CD4-positive, alpha-beta T cell treated with Interleukin-1 beta for 1 hour (primary cell): ENCODE measurements at places on chromosomes 11 and 22.
A peak's percentile ranks its signal among the peaks of the same experiment; 100 is the strongest.

- DNase-seq, result no peak
Observed at GRCh38 chr11:94664346-94664745, 97.2 kb downstream of the PIWIL4 start.

- DNase-seq, result no peak
Observed at GRCh38 chr11:27848423-27848822, 148.2 kb upstream of the BDNF start.

DNA sequence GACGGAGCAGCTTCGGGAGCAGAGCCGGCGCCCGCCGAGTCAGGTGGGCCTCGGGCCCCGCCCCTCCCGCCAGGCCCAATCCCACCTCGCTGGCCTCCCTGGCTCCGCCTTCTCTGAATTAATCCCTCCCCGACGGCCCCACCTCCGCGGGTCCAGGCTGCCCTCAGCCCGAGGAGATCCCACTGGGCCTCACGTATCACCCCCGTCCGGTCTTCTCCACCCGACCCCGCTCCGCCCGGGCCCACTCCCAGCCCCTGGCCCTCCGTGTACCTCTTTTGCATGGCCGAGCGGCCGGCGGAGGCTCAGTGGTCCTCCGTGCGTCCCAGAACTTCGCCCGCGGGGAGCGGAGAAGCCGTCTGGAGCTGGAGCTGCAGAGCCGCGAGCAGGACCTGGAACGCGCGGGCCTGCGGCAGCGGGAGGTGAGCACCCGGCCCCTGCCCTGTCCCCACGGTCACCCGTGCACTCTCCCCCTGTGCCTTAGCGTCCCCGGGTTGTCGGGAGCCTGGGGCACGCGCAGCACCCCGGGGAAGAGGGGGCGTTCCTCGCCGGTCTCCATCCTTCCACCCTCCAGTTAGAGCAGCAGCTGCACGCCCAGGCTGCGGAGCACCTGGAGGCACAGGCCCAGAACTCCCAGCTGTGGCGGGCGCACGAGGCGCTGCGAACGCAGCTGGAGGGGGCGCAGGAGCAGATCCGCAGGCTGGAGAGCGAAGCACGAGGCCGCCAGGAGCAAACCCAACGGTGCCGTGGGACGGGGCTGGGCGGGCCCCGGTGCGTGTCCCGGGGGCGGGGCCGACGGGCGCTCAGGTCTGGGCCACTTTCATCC, 2.2 kb upstream of the CD151 start:
- peak; percentile 68 for DNase-seq

- peak; percentile 37 for DNase-seq
Observed at GRCh38 chr11:122863704-122864326, 18.7 kb upstream of the JHY start.

DNA sequence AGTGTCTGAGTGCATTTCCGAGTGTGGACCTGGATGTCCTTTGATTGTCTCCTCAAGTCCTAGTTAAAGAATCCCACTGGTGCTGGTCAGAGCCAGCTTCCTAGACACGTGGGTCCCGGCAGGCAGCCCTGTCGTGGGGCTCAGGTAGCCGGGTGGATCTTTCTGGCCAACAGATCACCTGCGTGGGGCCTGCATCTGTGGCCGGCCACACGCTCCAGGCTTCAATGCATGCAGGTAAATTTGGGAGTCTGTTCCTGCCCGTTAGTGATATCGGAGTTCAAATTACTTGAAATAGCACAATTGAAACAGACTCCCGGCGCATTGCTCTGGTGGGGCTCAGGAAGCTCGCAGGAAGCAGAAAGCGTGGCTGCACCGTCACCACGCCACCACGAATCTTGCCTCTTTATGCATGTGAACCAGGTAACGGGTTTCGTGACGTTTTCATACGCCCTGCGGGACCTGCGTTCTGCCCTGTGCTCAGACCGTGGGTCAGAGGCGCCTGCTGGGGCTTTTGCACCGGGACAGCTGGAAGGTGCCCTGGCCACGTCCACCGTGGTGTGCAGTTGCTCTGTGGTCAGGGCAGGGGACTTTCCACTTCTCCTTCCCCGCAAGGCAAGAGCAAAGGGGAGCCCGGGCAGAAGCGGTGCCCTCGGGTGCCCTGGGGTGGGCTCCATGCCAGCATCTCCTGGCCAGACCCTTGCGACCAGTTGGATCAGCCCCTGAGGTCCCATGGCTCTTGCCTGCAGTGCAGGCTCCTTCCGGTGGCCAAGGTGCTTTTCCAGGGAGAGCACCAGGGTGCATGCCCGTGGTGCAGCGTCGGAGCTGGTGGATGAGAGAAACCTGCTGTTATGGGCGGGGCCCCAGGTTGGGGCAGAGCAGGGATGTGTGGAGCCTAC, 803.5 kb downstream of the BRD1 start:
- no peak for DNase-seq

DNA sequence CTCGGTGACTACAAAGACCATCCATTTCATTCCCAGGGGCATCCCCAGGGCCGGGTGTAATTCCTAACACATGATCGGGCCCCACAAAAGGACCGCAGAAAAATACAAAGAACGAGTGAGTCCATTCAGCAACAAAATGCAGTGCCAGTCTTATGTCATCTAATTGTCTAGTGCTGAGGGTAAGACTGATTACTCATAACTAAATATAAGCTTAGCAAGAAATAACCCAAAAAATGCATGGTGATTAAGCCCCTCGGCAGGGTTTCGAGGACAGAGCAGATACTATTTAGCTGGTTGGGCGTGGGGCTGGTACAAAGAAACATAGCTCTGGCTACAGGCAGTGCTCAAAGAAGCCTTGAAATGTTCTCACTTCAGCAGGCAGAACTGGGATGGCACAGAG, 1078.9 kb downstream of the OPCML start:
- DNase-seq, result no peak

DNA sequence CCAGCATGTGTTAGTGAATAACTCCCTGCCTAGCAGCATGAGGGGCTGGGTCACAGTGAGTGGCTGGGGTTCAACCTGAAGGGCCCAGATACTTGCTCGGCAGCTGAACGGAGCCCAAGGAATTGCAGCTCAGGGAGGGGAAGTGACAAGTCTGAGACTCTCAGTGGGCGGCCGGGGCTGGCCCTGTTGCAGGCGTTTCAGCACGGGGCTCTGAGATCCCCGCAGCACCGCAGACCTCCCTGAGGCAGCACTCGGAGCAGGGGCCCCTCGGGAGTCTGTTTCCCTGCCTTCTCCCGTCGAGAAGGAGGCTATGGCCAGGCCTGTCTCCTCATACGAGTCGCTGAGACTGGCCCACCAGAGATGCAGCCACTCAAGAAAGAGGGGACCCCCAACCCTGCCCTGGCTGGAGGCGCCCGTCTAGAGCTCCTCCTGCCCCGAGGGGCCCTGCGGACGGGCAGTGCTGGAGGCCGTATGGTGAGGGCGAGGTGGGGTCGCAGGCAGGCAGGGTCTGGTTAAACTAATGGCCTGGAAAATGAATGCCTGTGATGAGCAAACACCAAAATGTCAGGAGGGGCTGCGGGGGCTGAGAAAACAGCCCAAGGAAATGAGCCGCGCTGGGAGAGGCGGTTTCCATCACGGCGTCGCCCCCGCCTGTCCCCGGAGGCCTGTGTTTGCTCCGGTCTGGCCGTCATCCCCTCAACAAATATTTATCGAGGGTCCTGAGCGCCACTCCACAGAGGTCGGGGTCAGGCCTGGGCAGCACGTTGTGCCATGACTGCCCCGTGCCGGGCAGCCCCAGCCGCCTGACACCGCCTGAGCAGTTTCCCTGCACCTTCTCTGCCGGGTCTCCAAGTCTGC, 9.3 kb downstream of the TSSC4 start:
- DNase-seq, result no peak

GRCh38 chr22:24728790-24729637, 45.5 kb downstream of the PIWIL3 start:
- no peak for DNase-seq

GRCh38 chr11:84136926-84137325, 850.8 kb upstream of the CCDC90B start:
- DNase-seq, result no peak

GRCh38 chr22:46969961-46970360, 207.5 kb downstream of the TBC1D22A start:
- no peak for DNase-seq

DNA sequence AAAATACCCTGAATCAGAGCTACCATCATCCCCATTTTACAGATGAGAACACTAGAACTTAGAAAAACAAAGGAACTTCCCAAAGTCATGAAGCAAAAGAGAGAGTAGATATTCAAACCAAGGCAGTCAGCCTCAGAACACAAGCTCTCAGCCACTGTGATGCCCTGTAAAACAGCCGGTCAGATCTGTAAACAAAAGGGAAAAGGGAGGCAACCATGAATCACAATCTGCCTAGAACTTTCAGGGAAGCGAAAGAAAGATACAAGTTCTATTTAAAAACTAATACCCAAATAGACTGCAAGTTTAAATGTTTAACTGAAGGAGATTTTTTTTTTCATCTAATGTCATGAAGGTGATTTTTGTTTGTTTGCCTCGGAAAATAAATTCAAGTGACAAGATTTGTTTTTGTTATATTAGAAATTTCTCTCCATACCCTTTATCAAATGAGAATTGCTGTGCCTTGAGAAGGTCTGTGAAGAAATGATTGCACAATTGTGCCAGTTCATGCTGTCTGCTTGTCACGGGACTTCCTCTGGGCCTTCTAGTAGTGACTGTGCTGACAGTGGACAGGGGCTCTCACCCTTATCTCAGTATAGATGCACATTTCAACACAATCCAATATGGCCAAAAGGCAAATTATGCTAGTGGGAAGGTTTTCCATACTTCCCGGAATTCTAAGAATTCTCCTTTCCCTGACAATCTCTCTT, 11.7 kb downstream of the SAA1 start:
- peak; percentile 4 for DNase-seq
